ENCODE measurements at places on chromosomes 7 and 10. TPM values are rescaled to one million over a fixed set of nuclear protein-coding genes. Genes with fewer than 3 reads are reported as not detected.

The C10orf62 gene
- not detected for total RNA-seq

The TEX36 gene
- total RNA-seq = not detected

The CCT6A gene
- total RNA-seq = 105 TPM

The PRR15 gene
- not detected for total RNA-seq

The ZEB1 gene
- total RNA-seq = 51.6 TPM

The CFAP43 gene
- 0.18 TPM for total RNA-seq

The FHIP2A gene
- 39.2 TPM for total RNA-seq

The SRRM3 gene
- total RNA-seq = not detected

The SOSTDC1 gene
- not detected for total RNA-seq

The NME8 gene
- not detected for total RNA-seq

The ATRNL1 gene
- 0.28 TPM for total RNA-seq

The SH2D4B gene
- 0.15 TPM for total RNA-seq

DNA sequence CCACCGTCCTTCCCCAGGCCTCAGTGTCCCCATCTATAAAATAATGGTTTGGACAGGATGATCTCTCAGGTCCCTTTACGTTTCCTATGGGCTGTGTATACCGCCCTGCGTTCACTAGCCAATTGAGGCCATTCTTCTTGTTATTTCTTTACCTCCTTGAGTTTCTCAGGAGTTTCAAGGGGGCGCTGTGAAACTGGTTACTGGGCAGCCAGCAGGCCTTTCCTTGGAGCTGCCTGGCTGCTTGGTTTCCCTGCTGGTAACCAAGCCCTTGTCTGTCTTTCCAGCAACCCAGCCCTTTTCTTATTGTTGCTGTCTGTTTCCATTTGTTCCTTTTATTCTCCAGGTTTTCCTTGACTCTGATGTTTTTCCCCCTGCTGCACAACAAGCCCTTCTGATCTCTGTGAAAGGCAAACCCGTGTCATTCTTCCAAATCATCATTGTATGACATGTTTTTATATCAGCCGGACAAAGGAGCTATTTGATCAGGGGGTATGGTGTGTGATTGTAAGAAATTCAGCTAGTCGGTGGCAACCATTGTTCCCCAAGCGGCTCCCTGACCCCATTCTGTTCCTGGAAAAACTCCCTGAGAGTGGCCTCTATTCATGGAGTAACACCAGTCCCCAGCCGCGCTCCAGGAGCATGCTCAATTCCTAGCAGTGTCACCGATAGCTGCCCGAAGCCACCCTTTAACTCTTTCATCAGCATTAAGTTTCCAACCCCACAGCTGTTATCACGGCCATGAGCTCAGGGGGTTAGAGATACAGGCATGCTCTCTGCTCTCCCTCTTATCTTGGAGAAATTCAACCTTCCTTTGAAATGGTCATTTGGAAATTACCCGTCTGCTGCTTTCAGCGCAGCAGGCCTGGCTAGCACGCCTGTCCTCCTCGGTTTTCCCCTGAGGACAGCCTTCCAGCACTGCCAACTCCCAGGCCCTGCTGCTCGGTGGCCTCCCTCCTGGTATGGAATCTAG is 26.6 kb downstream of the FGF8 start:
- DNase-seq = no peak

GRCh38 chr7:47100148-47100816 is 481.6 kb downstream of the TNS3 start:
- no peak for DNase-seq

GRCh38 chr10:11401264-11402235 is 209.9 kb downstream of the USP6NL start:
- peak; percentile 41 for DNase-seq

GRCh38 chr10:22742678-22743077 is 28.3 kb upstream of the PIP4K2A start:
- no peak for DNase-seq

DNA sequence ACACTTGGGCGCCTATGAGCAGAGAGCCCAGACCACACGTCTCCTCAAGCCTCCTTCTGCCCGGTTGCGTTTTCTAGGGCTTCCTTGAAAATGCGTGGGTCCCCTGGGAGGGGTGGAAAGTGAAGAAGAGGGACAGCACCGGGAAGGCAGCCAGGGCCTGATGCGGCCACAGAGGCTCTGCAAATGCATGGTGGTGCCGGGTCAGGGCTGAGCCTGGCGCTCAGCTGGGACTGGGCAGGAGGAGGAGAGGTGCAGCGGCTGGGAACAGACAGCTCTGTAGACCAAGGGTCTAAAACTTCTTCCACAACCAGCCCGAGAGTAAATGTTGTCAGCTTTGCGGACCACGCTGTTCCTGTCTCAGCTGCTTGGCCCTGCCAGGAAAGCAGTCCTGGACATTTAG is 1.6 kb downstream of the DPYSL4 start:
- no peak for DNase-seq

GRCh38 chr7:108296911-108297310 is 159.3 kb downstream of the NRCAM start:
- DNase-seq = no peak

DNA sequence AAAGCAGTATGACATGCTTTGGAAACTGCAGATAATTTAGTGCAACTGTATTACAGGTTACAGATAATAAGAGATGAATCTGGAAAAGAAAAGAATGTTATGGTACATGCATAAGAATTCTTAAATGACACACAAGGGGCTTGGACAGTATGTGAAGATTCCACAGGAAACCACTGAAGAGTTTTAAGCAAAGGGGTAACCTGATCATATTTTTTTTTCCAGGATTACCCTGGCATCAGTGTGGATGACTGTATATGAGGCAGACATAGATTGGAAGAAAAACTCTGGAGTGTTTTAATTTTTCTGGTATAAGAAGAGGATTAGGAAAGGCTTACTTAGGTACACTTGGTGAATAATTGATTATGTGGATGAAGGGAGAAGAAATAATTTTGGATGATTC is 8.1 kb downstream of the TFPI2 start:
- DNase-seq = no peak

DNA sequence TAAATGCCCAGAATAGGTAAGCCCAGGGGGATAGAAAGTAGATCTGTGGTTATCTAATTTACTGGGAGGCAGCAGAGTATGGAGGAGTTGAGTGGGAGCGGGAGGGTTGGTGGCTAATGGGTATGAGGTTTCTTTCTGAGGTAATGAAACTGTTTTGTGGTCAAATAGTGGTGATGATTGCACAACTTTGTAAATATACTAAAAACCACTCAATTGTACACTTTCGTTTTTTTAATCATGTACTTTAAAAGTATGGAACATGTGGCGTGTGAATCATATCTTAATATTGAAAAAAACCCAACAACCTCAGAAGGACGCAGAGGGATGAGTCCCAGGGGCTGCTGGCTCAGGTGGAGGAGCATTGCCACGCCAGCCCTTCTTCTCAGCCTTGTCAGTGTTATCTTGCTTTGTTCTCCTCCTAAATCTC is 118.1 kb downstream of the WDR11 start:
- DNase-seq = no peak

DNA sequence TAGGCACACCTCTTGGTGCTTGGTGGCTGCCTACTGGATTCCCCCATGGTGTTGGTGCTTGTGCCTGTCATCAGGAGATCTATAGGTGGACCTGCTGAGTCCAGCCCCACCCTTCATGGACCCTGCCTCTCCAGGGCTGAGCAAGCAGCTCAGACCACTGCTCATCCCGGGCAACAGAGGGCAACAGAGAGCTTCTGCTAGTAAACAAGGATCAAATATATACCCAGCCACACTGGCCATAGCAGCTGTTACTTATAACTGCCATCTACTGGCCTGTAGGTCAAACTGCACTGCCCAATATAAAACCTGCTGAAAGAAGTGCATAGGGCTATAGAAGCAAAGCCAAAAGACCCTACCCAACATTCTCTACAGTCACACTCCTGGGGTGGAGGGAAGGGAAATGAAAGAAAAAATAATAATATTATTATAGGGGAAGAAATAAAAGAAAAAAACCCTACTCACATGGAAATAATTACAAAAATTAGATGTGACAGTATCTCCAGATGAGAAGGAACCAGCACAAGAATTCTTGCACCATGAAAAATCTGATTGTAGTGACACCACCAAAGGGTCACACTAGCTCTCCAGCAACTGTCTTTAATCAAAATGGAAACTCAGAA is 54.9 kb upstream of the ZNF800 start:
- DNase-seq = peak; percentile 60

DNA sequence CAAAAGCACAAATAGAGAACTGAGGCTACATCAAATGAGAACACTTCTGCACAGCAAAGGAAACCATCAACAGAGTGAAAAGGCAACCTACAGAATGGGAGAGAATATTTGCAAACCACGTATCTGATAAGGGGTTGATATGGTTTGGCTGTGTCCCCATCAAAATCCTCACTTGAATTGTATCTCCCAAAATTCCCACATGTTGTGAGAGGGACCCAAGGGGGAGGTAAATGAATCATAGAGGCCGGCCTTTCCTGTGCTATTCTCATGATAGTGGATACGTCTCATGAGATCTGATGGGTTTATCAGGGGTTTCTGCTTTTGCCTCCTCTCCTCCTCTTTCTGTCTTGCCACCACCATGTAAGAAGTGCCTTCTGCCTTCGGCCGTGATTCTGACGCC is 120.6 kb upstream of the FRMD4A start:
- DNase-seq = no peak

GRCh38 chr10:77641344-77641743 is 3.7 kb upstream of the KCNMA1 start:
- DNase-seq = no peak

DNA sequence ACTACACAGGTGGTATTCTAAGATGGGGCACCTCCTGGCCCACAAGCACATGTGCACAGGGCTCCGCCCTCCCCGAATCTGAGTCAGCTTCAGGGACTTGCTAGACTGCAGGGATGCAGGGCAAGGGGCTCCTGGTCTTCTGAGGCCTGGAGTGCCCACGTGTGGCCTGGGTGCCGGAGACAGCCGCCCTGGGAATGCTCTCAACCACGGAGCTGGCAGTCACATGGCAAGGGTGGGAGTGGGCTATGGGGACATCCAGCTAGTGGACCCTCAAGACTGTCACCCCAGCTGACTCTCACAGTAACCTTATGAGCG is 42.7 kb downstream of the CFAP46 start:
- no peak for DNase-seq

DNA sequence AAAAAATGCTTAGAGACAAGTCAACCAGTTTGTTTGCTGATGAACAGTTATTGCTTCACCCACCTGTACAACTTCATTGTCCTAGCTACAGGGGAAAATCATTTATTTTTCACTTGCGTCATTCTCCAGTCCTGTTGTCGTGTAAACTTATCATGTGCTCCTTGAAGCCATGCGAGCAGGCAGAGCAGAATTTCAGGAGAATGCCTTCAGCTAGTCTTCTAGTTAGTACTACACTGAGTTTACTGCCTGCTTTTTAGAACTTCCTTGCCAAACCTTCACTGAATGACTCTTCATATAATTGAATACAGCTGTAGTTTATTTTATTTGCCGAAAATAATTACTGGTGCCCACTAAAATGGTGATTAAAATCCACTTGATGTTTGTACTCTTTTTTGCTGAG is 15.6 kb downstream of the RPA3 start:
- DNase-seq = no peak

GRCh38 chr7:84368122-84368521 is 173.5 kb upstream of the SEMA3A start:
- DNase-seq = no peak

DNA sequence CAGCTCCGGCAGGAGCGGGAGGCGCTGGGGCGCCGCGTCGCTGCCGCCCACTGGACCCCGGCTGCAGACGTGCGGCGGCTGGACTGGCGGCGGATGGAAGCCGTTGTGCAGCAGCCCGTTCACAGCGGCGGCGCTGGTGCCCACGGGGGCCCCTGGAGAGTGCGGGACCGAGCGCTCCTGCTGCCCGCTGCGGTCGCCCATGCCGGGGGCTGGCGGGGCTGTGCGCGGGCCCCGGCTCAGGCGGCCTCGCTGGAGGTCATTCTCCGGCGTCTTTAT is 413 bp downstream of the PANK1 start:
- DNase-seq = no peak

DNA sequence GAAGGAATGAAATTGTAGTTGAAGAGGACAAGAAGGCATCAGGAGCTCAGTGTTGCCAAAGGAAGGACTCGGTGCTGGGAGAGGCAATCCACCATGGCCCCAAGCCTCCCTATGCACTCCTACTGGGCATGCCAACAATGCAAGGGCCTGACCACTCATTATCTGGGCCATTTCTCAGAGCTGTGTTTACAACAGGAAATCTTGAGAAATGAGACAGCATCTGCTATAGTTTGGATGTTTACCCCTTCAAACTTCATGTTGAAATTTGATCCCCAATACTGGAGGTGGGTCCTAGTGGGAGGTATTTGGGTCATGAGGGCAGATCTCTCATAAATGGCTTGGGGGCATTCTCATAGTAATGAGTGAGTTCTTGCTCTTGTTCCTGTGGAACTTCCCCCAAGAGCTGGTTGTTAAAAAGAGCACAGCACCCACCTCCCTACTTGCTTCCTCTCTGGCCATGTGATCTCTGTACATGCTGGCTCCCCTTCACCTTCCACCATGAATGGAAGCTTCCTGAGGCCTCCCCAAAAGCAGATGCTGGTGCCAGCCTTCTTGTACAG is 50.8 kb upstream of the AOAH start:
- DNase-seq = no peak
